HT-29 (cell line): ENCODE measurements at places on chromosomes 2 and 18.

DNA sequence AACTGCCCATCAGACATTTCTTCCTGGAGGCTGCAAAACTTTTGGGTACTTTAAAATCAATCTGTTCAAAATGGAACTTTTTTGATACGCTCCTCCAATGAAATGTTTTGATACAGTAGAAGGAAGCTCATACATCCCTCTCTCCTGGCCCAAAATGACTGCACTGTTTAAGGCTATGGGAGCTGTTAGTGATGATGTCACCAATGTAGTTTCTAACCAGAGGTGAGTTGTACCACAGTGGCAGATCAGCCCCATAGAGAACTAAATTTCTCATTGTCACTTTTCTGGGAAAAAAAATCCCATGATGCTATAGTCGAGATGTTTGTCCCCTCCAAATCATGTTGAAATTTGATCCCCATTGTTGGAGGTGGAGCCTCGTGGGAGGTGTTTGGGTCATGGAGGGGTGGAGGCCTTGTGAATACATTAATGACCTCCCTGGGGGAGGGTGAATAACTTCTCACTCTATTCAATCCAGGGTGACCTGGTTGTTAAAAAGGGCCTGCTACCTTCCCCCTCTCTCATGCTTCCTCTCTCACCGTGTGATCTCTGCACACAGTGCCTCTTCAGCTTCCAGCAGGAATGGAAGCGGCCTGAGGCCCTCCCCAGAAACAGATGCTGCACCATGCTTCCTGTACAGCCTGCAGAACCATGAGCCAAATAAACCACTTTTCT lies 117.4 kb upstream of the NPAS2 start:
- no peak for DNase-seq

- no peak for DNase-seq
These were observed 987.2 kb upstream of the CELF4 start for GRCh38 chr18:38552732-38553321.

GRCh38 chr2:70357684-70358071 lies 55.8 kb upstream of the FAM136A start:
- DNase-seq = no peak

- DNase-seq = no peak
These were observed 49.5 kb upstream of the GPR17 start for GRCh38 chr2:127596311-127597045.

DNA sequence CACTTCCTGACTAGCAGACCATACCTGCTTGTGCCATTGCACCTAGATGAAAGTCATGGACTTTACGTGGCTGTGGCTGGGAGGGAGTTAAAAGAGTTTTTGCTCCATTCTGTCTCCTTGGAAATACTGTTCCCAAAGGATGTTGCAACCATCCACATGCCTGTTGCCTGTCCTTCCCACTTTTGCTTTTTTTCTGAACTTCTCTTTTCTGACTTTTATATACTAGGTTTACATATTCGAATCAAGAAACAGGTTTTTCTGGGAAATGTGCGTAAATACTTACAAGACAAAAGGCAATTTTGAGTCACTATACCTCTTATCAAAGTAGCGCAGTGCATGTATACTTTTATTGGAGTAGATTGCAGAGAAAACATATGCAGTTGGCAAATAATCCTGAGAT lies 244.8 kb downstream of the PRKCE start:
- no peak for DNase-seq

GRCh38 chr2:201639205-201639604 lies 4.1 kb downstream of the TMEM237 start:
- no peak for DNase-seq
